IgD-negative memory B cell (primary cell): ENCODE measurements at places on chromosomes 5 and 9. TPM values are rescaled to one million over a fixed set of nuclear protein-coding genes. Genes with fewer than 3 reads are reported as not detected.

Gene GHR
- not detected for polyA plus RNA-seq

Gene ORM2
- polyA plus RNA-seq = not detected

Gene ADCY2
- polyA plus RNA-seq = not detected

Gene SURF1
- 114 TPM for polyA plus RNA-seq

Gene SNAPC4
- 3.8 TPM for polyA plus RNA-seq

Gene ZNF354C
- 0.41 TPM for polyA plus RNA-seq

Gene NXNL2
- polyA plus RNA-seq = not detected

Gene TNC
- not detected for polyA plus RNA-seq

Gene KIF24
- not detected for polyA plus RNA-seq

Gene PCDHA9
- not detected for polyA plus RNA-seq

Gene HRCT1
- polyA plus RNA-seq = not detected

Gene NIM1K
- polyA plus RNA-seq = not detected

Gene HACD4
- 4.4 TPM for polyA plus RNA-seq

Gene EXD3
- polyA plus RNA-seq = 5.6 TPM

Gene MOB3B
- 7.1 TPM for polyA plus RNA-seq

Gene WDR38
- not detected for polyA plus RNA-seq

Gene FBXL7
- not detected for polyA plus RNA-seq

Gene TAF11L5
- polyA plus RNA-seq = not detected

Gene HNRNPAB
- 70.6 TPM for polyA plus RNA-seq

Gene KIF20A
- not detected for polyA plus RNA-seq

Gene EQTN
- polyA plus RNA-seq = 0.35 TPM

Gene PCDHA1
- polyA plus RNA-seq = not detected

Gene PLAC8L1
- polyA plus RNA-seq = not detected

Gene LMBRD2
- polyA plus RNA-seq = 2.5 TPM

Gene PITX1
- 0.38 TPM for polyA plus RNA-seq

Gene MOCS2
- polyA plus RNA-seq = 34.0 TPM

Gene ZNF454
- not detected for polyA plus RNA-seq

Gene SVEP1
- polyA plus RNA-seq = not detected

Gene IFNA21
- polyA plus RNA-seq = not detected

Gene DAP
- 105 TPM for polyA plus RNA-seq

Gene SMIM33
- not detected for polyA plus RNA-seq

Gene SHOC1
- polyA plus RNA-seq = not detected

Gene IFNA13
- polyA plus RNA-seq = not detected

Gene F2RL2
- 0.11 TPM for polyA plus RNA-seq

Gene IFNA17
- not detected for polyA plus RNA-seq

Gene ACOT12
- polyA plus RNA-seq = not detected

Gene PIP5KL1
- 1.1 TPM for polyA plus RNA-seq

Gene TXNDC8
- polyA plus RNA-seq = not detected

Gene PCDHGA3
- 0.23 TPM for polyA plus RNA-seq

Gene PCDHGB5
- polyA plus RNA-seq = 1.9 TPM

Gene GZMA
- polyA plus RNA-seq = 19.5 TPM

Gene SH3RF2
- polyA plus RNA-seq = not detected

Gene EPB41L4B
- not detected for polyA plus RNA-seq

Gene WNK2
- 0.18 TPM for polyA plus RNA-seq

Gene GLDC
- polyA plus RNA-seq = 1.0 TPM

Gene IFNB1
- polyA plus RNA-seq = not detected

Gene FKBP15
- polyA plus RNA-seq = 16.8 TPM

Gene FOXD4L4
- not detected for polyA plus RNA-seq

Gene GARIN3
- not detected for polyA plus RNA-seq

Gene PRSS3
- polyA plus RNA-seq = not detected

Gene ADAMTS12
- not detected for polyA plus RNA-seq

Gene DOCK2
- 114 TPM for polyA plus RNA-seq

Gene F12
- polyA plus RNA-seq = 0.78 TPM
